ENCODE measurements at places on chromosomes 4 and X.

DNA sequence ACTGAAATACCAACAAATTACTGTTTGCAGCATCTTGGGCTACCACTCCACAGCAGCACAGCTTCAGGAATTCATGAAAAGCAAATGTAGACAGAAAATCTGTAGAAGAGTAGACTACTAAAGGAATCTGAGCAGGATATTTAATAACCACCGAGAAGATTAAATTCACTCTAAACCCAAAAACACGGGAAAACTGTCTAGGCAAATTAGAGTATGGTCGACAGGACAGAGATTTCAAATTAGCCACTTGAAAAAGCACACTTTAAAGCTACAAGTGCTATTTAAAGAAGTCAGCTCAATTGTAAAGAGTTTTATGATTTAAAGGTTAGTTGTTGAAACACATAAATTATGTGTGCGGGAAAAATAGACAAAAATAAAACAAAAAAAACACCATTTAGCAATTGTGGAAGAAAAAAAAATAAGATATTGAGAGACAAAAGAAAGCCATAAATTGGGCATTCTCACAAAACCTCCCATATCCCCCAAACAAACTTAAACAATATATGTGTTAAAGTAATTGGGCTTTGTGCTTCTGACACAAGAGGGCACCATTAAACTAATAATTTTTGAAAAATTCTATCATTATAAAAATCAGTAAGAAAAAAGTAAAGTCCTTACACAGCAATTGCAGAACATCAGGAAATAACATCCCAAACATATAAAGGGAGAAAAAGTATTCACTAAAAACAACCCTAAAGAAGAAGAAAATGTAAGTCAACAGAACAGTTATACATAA lies 880.8 kb downstream of the TECRL start:
- DNase-seq, result peak; percentile 6

DNA sequence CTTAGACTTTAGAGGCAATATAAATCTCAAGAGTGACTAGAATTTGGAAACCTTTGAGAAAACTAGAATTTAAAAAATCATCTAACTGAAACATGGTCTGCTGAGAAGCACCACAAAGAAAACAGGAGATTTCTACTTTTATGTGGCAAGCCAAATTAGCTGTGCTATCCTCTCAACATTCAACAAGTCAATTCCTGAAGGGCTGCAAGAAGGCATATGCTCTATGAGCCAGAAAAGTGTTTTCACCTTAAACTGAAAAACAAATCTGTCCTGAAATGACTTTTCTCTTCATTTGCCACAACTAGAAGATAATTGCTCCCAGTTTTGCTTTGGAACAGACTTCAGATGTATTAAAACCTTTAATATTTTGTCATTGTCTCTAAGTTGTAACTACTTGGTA lies 263.2 kb upstream of the EDNRA start:
- no peak for DNase-seq

DNA sequence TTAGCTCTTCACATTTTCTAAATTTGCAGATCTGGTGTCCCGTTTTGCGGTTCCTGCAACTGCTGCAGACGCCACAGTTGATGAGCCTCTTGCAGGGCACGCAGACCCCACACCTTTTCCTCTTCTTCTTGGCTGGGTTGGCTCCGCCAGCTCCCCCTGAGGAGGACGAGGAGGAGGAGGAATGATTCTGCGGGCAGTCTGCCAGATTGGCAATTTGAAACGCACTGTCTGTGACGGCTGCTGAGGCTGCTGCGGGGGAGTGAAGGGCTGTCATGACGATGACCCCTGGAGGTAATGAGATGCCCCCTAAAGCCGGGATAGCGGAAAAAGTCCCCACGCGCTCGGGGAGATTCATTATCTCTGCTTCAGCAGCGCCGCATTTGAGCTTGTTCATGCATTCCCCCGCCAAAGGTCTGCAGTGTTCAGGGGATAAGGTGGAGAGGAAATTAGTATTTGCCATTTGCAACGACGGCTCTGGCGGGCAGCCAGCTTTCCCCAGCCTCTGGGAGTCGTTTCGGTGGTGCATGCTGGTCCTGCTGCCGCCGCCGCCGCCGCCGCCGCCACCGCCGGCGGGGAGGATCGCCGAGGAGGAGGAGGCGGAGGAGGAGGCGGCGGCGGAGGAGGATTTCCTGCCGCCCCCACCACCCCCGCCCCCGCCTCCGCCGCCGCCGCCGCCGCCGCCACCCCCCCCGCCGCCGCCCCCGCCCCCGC lies 3.8 kb downstream of the CXXC4 start:
- DNase-seq, result peak; percentile 64

DNA sequence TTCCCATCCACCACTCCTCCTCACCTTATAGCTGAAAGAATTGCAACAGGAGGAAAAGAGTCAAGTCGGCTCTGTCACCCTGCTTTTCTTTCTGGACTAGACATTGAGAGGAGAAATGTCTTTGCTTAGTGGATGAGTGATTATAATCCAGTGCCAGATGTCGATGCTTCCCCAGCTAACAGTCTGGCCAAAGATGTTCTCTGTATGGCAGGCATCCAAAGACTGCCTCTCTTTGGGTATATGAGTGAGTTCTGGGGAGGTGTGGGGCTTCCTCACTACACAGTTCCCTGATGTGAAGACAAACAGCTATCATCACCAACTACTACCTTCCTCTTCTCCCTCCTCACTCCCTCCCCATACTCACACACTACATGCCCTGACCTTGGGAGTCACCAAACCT lies 90.9 kb downstream of the COMMD8 start:
- peak; percentile 19 for DNase-seq

DNA sequence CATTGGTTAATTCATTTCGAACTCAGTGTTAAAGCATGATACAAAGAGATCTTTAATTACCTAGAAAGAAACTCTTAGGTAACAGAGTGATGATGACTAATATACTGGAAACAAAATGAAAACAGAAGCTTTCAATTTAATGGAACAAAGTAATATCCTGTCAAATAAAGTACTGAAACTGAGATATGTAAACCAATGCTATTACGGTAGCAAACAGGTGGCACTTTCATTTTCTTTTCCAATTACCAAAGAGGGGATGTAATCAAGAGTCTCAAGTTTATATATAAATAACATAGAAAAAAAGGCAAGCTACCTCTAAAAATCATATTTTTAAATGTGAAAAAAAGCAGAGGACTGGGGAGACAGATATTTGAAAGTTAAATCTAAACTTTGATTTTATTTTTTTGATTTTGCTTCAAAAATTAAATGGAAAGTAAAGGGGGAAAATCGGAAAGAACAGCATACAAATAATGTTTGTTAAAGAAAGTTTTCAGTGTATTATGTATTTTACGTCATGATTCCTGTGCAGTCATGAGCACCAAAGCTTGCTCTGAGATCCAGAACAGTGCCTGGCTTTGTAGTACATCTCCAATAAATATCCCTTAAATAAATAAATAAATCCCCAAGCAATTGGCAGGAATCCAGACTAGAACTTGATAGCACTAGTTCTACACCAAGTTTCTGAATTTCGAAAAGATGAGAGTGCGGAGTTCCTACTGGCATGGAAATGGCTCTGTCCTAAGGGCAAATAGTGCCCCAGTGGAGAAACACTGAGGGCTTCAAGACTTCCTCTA lies 25.0 kb upstream of the RAPGEF2 start:
- DNase-seq, result no peak

- no peak for DNase-seq
These were observed 40.3 kb upstream of the ATXN3L start for GRCh38 chrX:13360146-13360545.
